ENCODE measurements at places on chromosomes 1 and 21.

- no peak for DNase-seq
These were observed 1.6 kb upstream of the MOV10 start for GRCh38 chr1:112672842-112673241.

- no peak for DNase-seq
These were observed 53.5 kb upstream of the BACH1 start for GRCh38 chr21:29245104-29245643.

DNA sequence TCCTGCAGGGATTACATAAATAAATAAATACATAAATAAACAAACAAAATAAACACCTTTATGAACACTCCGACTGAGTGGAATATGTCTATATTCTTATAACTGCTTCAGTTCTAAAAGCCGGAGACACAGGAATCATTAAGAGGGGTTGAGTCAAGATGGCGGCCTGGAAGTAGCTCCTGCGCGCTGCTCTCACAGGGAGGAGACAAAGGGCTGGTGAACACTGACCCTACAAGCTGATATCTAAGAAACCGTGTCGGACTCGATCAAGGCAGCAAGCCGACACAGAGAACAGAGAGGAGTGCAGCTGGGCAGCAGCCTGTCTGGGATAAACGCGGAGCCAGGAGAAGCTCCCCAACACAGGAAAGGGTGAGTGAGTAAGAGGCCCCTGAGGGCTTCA, 1098.6 kb upstream of the NCAM2 start:
- DNase-seq: no peak

DNA sequence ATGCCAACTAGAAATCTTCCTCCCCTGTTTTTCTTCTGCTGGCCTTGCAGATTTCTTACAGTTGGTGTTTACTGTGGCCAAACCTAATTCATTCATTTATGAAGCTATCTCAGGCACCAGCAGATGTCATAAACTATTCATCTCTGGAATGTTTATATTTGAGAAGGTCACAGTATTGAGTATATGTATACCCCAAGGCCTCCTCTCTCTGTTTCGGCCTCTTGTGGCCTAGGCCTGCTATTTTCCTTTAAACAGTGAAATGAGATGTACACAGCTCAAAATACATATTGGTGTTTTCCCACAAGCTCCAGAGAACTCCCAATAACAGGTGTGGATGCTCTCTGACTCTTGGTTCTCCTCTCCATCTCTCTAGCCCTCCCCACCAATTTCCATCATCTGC, 520.7 kb upstream of the CAMK1G start:
- no peak for DNase-seq

GRCh38 chr1:78301141-78301540, 189.6 kb upstream of the PTGFR start:
- no peak for DNase-seq

DNA sequence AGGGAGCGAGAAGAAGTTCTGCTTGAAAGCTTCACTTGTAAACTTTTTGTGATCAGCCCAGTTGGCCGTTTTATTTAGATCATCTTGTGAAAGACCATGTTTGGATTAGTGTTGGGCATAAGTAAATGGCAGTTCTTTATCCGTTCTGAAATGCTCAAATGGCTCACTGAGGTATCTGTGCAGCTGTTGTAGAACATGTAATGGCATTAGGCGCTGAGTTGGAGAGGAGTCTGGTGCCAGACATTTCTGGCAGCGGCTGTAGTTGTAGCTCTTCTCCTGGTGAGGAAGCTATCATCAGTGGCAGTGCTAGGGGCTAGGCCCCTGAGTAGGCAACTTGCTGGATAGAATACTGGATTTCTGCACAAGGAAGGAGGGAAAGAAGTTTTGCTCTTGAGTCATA, 321.6 kb downstream of the LMO4 start:
- DNase-seq: no peak
